LoVo (cell line): ENCODE measurements at places on chromosomes 5 and 9.

DNA sequence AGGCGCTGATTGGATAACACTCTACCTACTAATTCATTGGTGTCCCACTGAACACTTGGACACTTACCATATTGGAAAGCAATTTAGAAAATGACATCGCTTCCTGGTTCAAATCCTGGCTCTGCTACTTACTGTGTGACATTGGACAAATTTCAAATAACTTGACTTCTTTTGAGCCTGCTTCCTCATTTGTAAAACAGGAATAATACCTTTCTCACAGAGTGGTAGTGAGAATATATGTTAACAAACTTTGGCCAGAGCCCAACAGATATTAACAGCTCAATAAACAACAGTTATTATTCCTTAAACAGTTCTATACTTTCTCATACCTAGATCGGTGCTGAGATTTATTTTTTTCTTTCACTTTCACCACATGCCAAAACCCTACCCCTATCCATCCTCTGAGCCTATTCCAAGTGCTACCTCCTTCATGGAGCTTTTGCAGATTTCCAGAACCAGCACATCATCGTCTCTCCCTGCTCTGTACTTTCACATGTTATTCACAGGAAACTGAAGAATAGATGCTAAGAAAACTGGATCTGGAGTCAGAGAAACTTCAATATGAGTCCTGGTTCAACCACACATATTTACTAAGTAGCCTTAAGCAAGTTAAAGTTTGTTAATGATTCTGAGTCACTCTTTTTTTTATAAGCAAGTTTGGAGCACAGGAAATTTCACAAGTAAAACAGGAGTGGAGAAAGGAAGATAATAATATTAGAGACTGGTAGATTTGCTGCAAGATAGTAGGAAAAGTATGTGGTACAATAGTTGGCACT is 92.3 kb downstream of the STRBP start:
- DNase-seq: no peak

DNA sequence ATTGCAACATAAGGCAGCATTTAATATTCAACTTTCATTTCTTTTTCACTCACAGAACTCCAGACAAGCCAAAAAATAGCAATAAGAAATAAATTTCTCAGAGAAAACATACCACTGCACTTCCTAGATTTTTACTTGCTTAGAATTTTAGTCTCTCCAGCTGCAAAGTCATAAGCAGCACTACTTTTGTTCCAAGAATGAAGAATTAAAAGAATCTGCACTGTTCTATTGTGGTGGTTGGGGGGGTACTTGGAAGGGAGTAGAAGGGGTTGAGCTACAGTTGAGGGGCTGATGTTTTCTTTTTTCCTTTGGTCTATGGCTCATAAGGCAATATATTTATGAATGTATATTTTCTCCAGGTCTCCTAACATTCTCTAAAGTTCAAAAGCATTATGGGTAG is 144.5 kb downstream of the KIAA0825 start:
- no peak for DNase-seq

DNA sequence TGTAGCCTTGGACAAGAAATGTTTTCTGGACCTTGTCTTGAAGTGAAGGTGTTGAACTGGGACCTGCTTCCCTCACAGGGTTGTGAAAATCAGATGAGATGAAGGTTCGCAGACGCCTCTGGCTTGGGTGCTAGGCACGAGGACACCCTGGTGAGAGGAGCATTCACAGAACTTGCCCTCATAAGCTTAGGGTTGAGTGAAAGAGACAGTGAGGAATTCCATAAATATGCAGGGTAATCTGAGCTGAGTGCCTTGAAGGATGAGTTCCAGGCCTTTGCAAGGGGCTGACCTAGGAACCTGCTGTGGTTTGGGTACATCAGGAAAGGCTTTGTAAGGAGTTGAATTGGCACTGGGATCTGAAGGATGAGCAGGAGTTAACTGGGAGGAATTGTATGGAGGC is 75.7 kb upstream of the SAP30L start:
- DNase-seq: peak; percentile 42

DNA sequence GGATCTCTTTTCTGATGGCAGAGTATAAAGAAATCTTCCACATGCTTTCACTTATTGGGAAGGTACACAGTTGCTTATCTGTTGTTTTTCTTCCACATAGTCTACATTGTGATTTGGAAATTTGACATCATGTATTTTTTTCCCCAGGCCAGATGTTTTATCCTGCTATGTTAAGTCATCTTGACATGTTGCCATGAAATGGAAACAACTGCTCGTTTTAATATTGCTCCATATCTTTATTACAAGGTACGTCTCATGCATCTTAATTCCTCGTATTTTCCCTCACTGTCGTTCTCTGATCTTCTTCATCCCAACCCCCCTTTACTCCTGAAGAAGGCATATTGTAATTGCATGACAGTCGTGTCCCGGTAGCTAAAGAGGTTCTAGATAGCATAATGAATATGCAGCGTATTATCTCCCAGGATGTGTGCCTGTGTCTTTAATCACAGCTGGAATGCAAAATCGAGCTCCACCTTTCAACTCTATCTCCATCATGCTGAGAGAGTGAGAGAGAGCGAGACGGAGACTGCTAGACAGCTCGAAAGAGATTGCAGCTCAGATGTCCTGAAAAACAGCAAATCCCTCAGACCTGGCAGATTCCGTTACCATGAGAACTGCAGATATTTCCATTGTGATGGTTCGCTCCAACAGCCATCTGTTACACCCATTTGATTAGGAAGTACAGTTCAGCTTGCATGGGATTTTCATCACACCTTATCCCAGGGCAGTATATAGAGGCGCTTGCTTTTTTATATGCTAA is 281.7 kb downstream of the TMEM38B start:
- no peak for DNase-seq
